Activated T-cell treated with anti-CD3 and anti-CD28 coated beads, Interleukin-2, amount 50 U/mL, for 48 hours (primary cell): ENCODE measurements at places on chromosomes 4 and X.
A peak's percentile ranks its signal among the peaks of the same experiment; 100 is the strongest.

DNA sequence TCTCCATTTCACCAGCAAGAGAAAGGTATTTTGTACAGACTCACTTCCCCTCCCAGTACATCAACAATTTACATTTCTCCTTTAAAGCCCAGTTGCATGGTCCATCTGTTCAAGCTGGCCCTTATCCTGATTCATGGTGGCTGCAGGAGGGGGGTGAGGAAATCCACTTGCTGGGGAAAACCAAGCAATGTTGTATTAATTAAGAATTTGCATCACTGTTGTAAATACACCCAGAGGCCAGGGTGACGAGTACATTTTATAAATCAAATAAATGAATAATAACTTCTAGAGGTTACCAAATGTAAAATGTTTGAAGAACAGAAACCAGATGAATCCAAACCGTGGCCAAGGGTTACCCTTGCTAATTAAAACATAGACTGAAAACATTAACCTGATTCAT is 395.9 kb upstream of the INTU start:
- no peak for DNase-seq

- no peak for DNase-seq
Observed at GRCh38 chrX:115632455-115632854, 71.5 kb downstream of the PLS3 start.

- DNase-seq = peak; percentile 18
Observed at GRCh38 chrX:100979881-100980607, 10.5 kb downstream of the ARL13A start.

DNA sequence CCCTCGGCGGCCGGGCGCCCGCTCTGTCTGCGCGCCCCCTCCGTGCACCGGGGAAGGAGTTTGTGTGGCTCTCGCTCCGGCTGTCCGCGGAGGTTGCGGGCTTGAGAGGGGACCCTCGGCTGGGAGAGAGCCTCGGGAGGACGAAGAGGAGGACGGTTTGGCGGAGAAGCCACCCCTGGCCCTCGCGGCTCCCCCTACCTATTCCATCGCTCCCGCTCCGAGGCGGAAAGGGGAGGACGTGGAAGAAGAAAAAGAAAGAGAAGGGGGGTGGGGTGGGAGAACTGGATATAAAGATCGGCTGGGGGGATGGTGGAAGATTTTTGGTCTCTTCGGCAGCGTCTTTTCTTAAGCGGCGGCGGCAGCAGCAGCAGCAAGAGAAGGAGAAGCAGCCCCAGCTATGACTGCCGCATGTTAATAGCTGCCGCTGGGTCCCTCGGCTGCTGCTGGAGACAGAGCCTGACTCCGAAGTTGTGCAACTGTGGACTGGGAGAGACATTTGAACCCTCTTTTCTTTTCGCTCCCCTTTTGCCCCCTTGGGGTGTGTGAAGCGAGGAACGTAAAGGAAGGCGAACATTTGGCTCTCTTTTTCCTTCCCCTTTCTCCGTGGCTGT is 895 bp downstream of the ADGRL3 start:
- DNase-seq = no peak

DNA sequence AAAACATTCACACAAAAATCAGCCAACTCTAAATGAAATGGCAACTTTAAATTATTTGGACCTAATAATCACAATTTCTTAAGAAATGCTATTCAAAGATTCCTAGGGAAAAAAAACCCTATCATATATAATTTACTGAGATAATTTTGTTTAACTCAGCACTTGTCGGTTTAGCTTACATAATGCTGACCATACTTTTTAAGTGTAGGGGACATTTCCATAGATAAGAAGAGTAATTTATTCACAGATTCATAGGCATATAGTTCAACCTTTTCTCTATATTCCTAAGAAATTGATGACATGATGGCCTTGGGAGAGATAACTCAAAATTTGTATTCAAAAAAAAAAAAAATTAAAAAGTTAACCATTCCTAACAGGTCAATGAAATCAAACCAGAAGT is 260.8 kb upstream of the PGRMC2 start:
- DNase-seq = no peak

GRCh38 chr4:1939664-1940509 is 68.7 kb downstream of the NSD2 start:
- no peak for DNase-seq

- DNase-seq = no peak
Observed at GRCh38 chrX:46649421-46650260, 76.1 kb downstream of the CHST7 start.

- DNase-seq = no peak
Observed at GRCh38 chrX:13110433-13111324, 66.3 kb upstream of the FAM9C start.

- no peak for DNase-seq
Observed at GRCh38 chr4:80257851-80258250, 8.6 kb upstream of the FGF5 start.

DNA sequence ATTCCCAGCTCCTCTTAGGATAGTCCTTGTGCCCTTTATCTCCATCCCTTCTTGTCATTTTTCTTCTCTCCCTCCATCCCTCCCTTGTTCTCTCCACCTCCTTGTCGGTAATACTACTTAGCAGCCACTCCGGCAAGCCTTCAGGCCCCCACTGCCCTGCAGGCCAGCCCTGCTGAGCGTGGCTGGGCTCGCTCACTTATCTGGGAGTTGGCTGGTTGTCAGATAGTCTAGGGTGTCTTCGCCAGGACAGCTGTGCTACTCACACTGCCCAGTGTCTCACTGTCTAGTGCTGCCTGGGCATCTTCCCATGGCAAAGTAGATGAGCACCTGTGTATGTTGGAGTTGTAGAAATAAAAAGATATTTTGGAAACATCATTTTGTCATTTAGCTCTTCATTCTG is 75.0 kb downstream of the STK32B start:
- DNase-seq = no peak

GRCh38 chr4:19508442-19508841 is 743.3 kb upstream of the SLIT2 start:
- DNase-seq = no peak

- no peak for DNase-seq
Observed at GRCh38 chr4:31290836-31291235, 570.7 kb downstream of the PCDH7 start.

DNA sequence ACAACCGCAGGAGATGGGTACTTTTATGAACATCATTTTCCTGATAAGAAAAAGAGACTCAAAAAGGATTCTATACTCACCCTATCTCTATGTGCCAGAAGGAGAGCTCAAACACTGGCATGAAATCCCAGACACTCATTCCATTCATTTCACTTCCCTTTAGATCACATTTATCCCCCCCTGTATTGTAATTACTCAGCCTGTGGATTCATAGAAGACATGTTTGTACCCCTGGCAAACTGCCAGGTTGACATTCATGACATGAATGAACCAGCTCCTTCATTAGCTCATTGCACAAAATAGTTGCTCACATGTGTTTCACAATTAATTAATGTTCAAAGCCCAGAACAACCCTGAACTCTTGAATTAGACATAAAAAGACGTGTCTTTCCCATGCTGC is 4.9 kb downstream of the SMR3A start:
- DNase-seq = no peak

DNA sequence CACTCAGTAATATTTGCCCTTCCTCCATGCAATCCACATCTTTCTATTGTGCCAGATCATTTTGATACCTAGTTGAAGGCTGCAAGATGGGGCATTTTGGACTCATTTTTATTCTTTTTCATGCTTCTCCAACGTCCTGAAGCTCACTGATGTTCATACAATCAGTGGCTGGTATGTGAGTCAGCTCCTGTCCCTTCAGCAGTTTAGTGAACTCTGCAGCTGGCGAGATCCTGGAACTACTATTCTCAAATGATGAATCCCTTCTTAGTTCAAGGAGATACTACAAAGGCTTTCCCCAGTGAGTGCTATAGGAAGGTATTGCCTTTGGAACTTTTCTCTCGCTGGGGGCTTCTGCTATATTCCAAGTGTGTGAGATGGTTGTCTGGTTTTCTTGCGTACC is 9.6 kb upstream of the CCDC149 start:
- DNase-seq = no peak
